ENCODE measurements at places on chromosomes 7 and 10.

DNA sequence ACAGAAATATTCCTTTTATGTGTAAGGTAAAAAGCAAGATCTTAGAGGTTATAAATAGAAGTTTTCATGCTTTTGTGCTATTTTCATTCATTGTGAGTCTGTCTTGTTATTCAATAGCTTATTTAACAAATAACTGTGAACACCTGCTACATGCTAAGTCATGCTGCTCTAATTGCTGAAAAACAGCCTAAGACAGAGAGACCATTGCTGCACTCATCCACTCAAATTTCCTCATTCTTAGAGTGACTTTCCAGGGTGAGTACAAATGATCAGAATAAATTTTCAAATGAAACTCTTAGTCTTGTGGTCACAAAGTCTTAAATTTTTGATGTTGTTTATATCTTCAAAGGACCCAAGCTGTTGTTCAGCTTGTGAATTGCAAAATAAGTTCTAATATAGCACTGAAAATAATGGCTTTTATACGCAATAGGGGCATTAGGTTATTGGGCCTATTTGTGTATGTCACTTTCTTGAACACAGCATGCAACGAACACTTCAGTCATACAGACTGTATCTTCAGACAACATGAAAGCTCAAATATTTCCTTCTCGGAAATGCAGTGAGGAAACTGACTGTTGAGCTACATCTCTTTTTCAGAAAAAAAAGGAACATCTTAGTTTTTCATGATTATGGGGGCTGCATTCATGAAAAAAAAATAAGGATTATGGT lies 247.9 kb upstream of the PCDH15 start:
- no peak for DNase-seq

- no peak for DNase-seq
Measured at GRCh38 chr7:5420881-5421713, 2.5 kb downstream of the TNRC18 start.

DNA sequence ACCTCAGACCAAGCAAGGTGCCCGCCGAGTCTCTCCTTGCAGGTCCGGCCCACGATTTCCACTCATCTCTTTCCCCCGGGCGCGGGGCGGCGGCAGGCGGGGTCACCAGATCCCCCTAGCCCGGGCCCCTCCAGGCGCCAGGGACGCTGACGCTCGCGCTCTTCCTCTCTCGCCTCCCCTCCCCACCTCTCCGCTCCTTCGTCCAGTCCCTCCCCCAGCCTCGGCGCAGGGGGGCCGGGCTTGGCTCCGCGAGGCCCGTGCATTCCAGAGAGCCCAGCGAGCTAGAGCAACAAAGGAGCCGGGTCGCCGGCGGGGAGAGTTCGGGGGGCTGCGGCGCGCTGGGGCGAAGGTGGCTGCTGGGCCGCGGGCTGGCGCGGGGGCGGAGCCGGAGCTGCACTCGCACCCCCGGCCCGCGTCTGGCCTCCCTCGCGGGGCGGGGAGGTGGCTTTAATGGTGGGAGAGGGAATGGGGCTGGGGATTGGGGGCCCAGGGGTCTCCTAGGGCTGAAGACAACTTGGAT lies at the start of gene SMO:
TSS of gene SMO (plus strand) at position 262 of the 520 bp plus-strand sequence. CDS start 519 bp downstream, outside the sequence.
- no peak for DNase-seq

DNA sequence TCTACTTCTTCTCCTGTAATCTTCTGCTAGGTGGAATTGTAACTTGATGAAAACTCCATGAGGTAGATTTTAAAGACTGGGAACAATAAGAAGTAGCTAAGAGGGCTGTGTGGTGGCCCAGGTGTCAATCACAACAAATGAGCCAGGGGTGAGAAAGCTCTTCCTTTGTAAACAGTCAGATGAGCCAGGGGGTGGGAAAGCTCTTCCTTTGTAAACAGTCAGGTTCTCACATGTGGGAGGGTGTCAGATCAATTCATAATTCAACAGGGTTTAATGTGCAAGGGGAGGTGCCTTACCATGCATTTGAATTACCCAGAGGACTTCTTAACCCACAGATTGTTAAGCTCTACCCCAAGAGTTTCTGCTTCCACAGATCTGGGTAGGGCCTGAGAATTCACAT lies 312.4 kb upstream of the AUTS2 start:
- DNase-seq, result no peak

DNA sequence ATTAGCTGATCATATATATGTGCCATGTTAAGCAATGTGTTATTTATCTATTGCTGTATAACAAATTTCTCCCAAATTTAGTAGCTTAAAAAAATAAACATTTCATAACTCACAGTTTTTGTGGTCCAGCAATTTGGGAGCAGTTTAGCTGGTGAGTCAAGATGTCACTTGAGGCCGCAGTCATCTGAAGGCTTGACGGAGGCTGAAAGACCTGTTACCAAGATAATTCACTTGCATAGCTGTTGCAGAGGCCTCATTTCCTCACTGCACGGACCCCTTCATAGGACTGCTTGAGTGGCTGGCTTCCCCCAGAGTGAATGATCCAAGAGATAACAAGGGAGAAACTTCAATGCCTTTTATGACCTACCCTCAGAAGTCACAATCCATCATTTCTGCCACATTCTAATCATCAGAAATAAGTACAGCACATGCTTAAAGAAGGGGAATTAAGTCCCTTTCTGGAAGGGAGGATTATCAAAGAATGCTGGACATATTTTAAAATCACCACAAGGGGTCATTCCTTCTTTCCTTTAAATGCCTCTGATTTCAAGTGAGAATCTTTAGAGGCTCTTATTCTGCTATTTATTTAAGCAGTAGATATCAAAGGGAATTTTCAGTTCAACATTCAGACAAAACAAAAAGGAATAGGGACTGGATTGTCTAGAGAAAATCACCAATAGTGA lies 10.5 kb upstream of the SRPK2 start:
- peak; percentile 21 for DNase-seq

- no peak for DNase-seq
Measured at GRCh38 chr10:83685458-83685857, 453.9 kb upstream of the GHITM start.

GRCh38 chr10:33414841-33415240 lies 80.4 kb upstream of the NRP1 start:
- DNase-seq, result no peak

- DNase-seq, result peak; percentile 73
Measured at GRCh38 chr10:126013489-126014281, 117.3 kb downstream of the FANK1 start.

DNA sequence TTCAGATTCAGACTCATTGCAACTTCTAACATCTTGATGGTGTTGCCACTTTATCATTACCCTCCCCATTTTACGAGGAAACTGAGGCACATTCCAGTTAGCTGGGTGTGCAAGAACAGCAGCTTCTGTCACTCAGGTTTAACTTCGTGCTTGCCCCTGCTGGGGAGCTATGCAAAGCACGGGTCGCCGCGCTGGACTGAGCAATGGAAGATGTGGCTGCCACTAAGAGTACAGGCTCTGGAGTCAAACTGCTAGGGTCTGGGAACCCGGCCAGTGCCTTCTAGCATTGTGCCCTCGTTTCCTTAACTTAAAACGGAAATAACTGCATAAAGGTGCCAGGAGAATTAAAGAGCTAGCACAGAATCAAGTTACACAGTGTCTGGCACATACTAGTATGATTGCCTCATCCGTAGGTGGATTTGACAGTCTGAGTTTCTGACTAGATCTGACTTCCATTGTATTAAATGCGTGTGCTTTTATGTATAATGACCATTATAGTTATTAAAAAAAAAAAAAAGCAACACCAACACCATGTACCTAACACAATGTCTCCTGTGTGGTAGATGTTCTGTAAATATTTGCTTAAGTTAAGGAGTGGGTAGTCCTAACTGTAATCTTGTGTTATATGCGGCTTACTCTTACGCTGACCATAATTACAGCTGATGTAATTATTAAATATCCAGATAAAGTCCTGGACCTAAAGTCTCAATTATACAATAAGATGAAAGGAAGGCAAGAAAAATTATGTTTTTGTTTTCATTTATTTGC lies 842 bp downstream of the ZNF22 start:
- DNase-seq, result peak; percentile 59

DNA sequence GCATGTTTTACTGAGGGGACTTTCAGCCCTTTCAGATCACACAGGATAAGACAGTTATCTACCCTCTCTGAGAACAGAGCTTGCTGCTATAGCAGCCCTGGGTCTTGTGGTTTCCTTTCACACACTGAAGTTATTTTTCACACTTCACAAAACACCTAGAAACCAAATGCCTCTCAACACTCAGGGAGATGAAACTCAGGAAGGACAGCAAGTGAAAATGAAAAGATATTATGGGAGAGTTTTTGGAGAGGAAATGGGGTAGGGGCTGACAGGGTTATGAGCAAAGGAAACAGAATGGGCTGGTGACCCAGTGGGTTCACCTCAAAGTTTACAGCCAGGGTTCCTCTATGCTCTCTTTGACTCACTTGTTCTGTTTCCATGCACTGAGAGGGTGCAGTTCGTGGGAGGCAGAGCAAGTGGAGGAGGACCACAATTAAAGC lies 17.0 kb upstream of the GIMAP2 start:
- no peak for DNase-seq

DNA sequence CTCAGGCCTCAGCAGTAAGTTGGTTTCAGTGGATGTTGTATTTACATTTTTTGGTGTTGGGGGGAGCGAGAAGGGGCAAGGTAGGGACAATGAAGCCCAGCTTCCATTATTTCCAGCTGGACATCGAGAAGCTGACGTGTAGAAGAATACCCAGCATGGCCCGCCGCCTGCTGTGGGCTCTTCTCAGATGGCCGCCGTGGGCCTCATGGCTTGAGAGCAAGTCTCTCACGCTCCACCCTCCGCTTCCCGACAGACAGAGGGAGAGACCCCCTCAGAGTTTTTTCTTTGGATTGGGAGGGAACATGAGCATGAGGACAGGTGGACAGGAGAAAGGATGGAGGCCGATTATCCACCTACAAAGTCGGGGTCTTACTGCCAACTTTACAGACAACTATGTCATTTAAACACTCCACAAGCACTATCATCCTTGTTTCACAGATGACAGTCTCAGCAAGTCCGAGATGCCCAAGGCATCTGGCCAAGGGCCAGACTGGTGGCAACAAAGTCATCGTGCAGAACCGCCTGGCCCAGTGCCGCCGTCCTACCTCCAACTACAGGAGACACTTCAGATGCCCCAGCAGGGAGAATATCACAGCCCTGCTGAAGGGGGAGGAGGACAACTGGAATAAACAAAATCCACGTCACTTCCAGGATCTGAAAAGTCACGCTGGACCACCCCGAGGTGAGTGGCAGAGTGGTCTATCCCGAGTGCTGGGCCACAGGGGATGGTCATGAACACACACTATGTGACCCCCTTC lies 195.9 kb downstream of the DIP2C start:
- no peak for DNase-seq

DNA sequence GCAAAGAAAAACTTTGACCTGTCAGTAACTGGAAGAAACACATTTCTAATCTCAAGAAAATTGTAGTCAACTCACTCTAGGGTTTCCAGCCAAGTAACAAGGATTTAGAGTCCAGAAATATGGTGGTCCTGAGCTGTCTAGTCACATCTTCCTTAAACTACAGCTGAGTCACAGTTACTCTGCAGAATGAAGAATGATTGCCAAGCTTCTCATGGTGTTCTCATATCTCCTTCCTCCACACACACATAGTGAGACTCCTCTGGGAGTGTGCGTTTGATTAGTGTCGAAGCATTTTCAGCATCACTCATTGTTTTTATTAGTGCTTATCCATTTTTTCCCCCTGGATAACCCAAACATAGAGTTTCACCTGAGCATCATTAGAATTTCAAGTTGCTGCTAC lies 93.1 kb upstream of the CXCL12 start:
- no peak for DNase-seq

DNA sequence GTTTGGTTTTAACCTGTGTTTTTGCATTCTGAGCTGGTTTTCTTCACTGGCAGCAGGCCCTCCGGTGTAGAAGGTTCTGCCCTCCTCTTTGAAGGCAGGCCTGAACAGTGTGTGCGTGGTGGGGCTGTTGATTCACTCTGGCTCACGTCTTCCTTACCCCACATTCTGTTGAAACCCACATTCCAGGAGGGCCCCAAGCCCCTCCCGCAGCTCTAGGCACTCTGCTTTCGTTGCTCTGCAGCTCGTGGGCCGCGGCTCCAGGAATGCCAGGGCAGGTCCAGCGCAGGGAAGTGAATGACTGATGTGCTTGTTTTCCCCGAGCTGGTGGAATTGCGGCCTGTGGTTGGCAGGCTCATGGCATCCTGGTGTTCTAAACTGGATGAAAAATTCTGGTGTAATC lies 49.0 kb downstream of the HTRA1 start:
- DNase-seq, result peak; percentile 62

- DNase-seq, result no peak
Measured at GRCh38 chr7:94386416-94386815, 8.3 kb upstream of the COL1A2 start.

DNA sequence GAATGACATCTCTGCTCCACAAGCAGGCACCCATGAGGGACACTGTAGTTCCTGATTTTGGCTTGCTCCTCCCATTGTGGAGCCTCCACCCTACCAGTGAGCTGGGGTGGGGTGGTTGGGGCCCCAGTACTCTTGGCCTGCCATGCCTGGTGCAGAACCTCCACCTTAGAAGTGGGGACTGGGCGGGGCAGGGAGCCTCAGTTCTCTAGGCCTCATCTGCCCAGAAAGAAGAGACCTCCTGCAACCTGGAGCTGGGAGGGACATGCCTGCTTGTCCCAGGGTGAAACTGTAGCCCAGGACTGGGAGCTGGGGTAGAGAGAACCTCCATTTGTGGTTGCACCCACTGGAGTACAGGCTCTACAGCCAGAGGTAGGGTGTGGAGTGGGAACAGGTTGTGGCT lies 14.4 kb downstream of the RAMP3 start:
- DNase-seq, result no peak

DNA sequence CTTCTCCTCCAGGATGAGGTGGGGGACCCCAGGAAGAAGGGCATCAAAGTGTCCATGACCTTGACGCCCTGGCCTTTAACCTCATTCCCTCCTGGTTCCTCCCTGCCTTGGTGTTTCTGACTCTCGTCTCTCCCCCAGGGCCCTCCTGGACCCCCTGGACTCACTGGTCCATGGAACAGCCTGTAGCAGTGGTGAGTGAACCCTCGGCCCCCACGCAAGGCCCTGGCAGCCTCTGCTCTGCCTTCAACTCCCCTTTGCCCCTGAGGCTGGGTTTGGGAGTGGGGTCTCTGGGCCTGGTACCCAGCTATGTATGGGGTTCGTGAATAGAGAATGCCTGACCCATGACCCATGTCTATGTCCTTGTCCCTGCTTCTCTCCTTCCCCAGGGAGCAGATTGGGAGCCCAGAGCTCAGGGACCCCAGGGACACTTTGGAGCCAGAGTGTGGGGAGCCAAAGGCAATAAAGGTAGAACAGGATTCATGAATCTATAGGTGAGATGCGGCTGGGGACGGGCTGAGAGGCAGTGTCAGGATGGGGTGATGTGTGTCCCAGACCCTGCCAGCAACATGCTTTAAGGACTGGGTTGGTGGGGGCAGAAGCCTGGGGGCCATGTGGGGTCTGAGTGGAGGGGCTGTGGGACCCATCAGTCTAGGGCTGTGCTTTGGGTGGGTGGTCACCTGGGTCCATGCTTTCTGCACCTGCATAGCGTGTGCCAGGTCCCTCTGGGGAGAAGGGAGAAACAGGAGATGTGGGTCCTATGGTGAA lies 18.4 kb upstream of the VOPP1 start:
- no peak for DNase-seq

- no peak for DNase-seq
Measured at GRCh38 chr7:27220440-27220955, 20.6 kb upstream of the HOXA13 start.

- DNase-seq, result no peak
Measured at GRCh38 chr7:70923181-70923845, 208.6 kb upstream of the GALNT17 start.

- DNase-seq, result no peak
Measured at GRCh38 chr7:34848670-34849069, 188.6 kb downstream of the DPY19L1 start.
